IMR-90 (cell line): ENCODE measurements at places on chromosomes 4 and X. TPM values are rescaled to one million over a fixed set of nuclear protein-coding genes. Genes with fewer than 3 reads are reported as not detected.

The RAB41 gene
- total RNA-seq = not detected in 2 replicates

The RP2 gene
- total RNA-seq = 17.0 and 23.9 TPM in 2 replicates

The RTL3 gene
- 0.83 and 1.1 TPM in 2 replicates for total RNA-seq

The MAGEA9B gene
- total RNA-seq = not detected in 2 replicates

The FAM149A gene
- total RNA-seq = 0.54 and 0.83 TPM in 2 replicates

The COL25A1 gene
- total RNA-seq = under 0.01 TPM in 2 replicates

The PDZD4 gene
- under 0.01 and 0.28 TPM in 2 replicates for total RNA-seq

The RNF175 gene
- total RNA-seq = not detected in 2 replicates
